ENCODE measurements at places on chromosomes 3 and 15.
A peak's percentile ranks its signal among the peaks of the same experiment; 100 is the strongest.

- no peak for DNase-seq
Measured at GRCh38 chr3:194271460-194272035, 79.6 kb downstream of the CPN2 start.

DNA sequence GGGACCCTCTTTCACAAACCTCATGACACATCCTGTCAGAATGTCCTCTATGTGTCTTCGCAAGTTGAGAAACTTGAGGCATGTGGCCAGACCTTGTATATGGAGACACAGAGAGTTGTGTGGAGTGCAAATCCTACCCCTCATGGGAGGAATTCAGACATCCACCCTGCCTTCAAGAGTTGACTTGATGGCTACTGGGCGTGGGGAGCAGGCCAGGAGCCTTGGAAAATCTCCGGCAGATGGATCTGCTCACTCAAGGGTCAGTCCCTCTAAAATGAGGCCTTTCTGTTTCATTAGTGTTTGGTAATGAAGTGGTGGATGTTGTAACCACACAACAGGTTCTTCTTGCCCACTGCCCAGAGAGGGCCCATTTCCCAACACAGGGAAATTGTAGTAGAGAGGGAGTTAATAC is 79.0 kb downstream of the ASB7 start:
- no peak for DNase-seq

- no peak for DNase-seq
Measured at GRCh38 chr3:106611116-106611515, 742.3 kb upstream of the CBLB start.

DNA sequence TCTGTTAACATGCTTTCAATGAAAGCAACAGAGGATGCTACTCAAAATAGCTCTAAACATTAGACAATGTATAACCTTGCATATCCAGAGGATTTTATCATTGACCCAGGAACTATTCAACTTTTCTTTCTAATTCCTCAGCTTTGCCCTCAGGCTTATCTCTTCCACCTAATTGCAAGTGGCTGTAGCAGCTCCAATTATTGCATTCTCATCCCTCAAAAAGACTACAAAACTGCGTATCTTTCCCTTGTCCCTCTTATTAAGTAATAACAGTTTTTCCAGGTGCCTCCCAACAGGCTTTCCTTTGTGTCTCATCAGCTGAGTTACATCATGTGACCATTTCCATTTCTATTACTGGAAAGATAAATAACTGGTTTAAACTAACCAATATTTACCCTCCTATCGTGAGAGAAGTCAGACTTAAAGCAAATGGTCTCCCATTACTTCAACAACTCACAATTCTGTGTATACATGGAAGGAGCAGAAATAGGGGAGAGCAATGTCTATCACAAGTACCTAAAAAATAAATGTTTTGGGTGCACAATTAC is 78.0 kb upstream of the MBNL1 start:
- peak; percentile 60 for DNase-seq

GRCh38 chr3:155390351-155390750 is 96.9 kb upstream of the STRIT1 start:
- no peak for DNase-seq

- no peak for DNase-seq
Measured at GRCh38 chr3:12247411-12247810, 41.5 kb upstream of the PPARG start.

GRCh38 chr3:56251343-56251945 is 216.8 kb downstream of the ERC2 start:
- peak; percentile 44 for DNase-seq

DNA sequence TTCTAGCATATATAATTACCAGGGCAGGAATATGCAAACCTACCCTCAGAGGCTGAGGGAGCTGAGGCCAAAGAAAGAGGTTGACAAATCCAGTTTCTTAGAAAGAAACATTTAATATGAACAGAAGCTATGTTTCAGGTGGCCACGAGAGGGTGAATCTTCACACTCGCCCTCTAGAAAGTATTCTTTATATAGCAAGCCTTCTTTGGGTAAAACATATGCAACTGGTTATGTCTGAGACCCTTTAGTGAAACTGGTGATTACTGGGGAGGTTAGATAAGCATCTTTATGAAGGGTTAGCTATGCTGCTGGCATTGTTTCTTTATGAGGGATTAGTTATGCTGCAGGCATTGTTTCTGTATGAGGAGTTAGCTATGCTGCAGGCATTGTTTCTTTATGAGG is 50.7 kb upstream of the GOLGA6L2 start:
- peak; percentile 43 for DNase-seq

- no peak for DNase-seq
Measured at GRCh38 chr15:49179433-49180190, 9.6 kb downstream of the GALK2 start.
